ENCODE measurements at places on chromosomes 1 and 21.

DNA sequence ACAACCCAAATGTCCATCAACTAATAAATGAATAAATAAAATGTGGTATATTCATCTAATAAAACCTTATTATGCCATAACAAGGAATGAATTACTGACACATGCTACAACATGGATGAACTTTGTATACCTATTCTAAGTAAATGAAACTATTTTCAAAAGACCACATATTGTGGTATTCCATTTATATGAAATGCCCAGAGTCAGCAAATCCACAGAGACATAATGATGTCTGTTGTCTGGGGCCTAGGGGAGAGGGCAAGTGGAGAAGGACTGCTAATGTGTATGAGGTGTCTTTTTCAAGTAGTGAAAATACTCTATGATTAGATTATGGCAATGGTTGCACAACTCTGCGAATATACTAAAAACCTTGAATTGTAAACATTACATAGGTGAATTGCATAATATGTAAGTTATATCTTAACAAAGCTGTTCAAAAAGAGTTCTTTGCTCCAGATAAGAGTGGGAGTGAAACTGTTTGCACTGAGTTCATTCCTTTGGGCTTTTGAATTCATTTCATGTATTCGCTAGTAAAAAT lies 464.2 kb downstream of the NUF2 start:
- H3K4me3 ChIP-seq = no peak overlapping the region
- H3K4me1 ChIP-seq = peaks cover 19% of the 10 kb centered on the region
- DNase-seq = peak; percentile 6
- no peak overlapping the region for H3K27ac ChIP-seq
- H3K27me3 ChIP-seq = no peaks in the 10 kb centered on the region

DNA sequence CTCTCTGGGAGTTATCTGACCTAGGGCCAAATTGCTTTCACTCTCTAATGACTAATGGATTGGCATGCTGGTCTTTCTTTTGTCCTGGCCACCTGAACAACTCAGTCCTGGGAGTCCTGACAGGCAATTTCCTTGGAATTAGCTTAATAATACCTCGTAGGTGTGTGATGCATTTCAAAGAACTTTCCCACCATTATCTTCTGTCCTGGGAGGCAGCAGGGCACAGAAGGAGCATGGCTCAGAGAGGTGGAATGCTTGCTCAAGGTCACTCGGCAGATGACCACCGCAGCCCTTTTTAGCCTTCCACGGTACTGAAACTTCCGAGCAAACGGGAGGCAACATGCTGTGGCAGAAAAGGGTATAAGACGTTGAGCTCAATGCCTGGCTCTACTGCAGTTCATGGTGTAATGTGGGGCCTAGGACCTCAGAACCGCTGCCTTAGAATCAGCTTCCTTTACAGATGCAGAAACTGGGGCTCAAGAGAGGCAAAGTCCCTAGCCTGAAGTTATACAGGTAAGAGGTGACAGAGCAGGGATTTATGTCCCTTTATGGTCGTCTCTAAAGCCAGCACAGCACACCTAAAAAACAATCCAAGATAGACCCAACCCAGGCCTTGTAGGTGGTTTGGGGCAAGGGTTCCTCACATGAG lies 3.2 kb downstream of the ID3 start:
- H3K4me3 ChIP-seq = no peak overlapping the region
- no peaks in the 10 kb centered on the region for H3K27me3 ChIP-seq
- DNase-seq = no peak
- no peaks in the 10 kb centered on the region for H3K36me3 ChIP-seq
- H3K27ac ChIP-seq = no peak overlapping the region

- H3K4me3 ChIP-seq = no peak overlapping the region
- no peak overlapping the region for H3K27ac ChIP-seq
- DNase-seq = no peak
Observed at GRCh38 chr1:247482747-247483146, 24.8 kb upstream of the OR2B11 start.

GRCh38 chr1:76998582-76999223 lies 131.4 kb downstream of the ST6GALNAC5 start:
- H3K36me3 ChIP-seq = no peaks in the 10 kb centered on the region
- H3K4me3 ChIP-seq = no peak overlapping the region
- no peaks in the 10 kb centered on the region for H3K4me1 ChIP-seq
- H3K27ac ChIP-seq = no peak overlapping the region

GRCh38 chr1:21623410-21623961 lies 45.7 kb downstream of the RAP1GAP start:
- no peaks in the 10 kb centered on the region for H3K36me3 ChIP-seq
- H3K4me3 ChIP-seq = no peak overlapping the region
- H3K27me3 ChIP-seq = no peaks in the 10 kb centered on the region

Data from Caco-2 (cell line).